ENCODE measurements at places on chromosomes 2 and 18. TPM values are rescaled to one million over a fixed set of nuclear protein-coding genes. Genes with fewer than 3 reads are reported as not detected.

PIEZO2 gene
- polyA plus RNA-seq = 1.2 TPM

DNA sequence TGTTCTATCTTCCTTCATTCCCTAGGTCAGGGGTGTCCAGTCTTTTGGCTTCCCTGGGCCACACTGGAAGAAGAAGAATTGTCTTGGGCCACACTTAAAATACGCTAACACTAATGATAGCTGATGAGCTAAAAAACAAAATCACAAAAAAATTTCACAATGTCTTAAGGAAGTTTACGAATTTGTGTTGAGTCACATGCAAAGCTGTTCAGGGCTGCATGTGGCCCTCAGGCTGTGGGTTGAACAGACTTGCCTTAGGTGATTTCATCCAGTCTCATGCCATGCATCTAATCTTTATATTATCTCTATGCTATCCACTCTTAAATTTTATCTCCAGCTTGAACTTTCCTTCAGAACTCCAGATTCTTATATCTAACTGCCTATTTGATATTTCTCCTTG, 80.1 kb downstream of the CCDC85A start:
- no peak for DNase-seq

DNA sequence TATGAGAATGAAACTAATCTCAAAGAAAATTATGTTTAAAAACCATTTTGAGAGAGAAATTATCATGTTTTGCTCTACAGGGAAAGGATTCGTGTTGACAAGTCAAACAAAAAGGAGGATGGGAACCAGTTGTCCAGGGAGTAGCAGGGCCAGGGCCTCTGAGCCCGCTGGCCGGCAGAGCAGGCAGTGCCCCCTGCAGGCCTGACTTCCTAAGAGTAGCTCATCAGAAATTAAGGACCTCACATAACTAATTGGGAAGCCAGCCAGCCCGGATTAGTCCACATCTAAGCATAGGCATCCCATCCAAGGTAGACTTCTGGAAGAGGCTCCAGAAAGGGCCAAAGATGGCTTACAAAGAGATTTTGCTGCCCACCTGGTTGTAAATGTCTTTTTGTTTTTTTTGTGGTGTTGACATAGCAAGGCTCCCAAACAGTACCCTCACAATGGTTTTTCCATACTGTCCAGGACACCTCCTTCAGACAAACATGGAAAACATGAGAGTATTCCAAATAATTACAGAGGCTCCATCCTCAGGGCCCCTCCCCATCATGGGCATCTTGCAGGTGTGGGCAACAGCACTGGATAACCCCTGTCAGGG, 241.2 kb upstream of the TANK start:
- DNase-seq = peak; percentile 35

DNA sequence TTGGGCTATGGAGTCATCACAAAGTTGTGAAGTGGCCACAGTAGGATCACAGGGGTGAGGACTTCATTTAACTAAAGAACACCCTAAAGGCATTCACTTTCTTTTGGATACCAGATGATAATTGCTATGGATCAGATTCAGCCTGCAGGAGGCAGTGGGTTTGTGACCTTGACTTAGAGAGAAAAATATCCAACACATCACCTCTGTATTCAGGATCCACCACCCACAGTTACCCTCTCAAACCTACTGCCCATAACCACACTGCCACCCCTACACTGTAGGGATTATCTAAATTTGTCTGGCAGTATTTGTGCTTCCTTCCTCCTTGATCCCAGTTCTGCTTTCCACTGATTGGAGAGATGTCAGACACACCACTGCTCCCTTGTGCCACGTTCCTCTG, 269.4 kb downstream of the MYCN start:
- no peak for DNase-seq

RGPD4 gene
- polyA plus RNA-seq = not detected

DNA sequence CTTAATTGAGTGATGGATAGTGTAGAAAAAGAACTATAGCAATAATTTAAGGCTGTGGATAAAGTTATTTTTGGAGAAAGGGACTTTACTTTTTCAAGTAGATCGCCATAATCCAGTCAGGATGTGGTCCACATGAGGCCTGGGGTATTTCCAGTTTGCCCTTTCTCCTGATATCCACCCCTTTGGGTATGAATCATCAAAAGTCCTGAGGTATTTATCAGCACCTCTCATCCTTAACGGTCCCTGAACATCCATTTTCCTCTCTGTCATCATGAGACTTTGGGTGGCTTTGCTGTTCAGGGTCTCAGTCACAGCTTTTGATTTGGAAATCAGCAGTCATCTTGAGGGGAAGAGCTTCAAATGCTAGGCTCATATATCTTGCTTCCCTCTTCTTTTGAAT, 39.3 kb upstream of the ELAC1 start:
- DNase-seq = peak; percentile 39

- peak; percentile 80 for DNase-seq
Measured at GRCh38 chr2:168216351-168217005, 30.9 kb downstream of the STK39 start.

GRCh38 chr2:9318461-9319337, 104.6 kb downstream of the ITGB1BP1 start:
- DNase-seq = no peak

GRCh38 chr2:173693044-173693589, 272.1 kb downstream of the SP3 start:
- no peak for DNase-seq

All from fibroblast of lung (primary cell).